ENCODE measurements at places on chromosomes 3 and 15. TPM values are rescaled to one million over a fixed set of nuclear protein-coding genes. Genes with fewer than 3 reads are reported as not detected.
A peak's percentile ranks its signal among the peaks of the same experiment; 100 is the strongest.

Gene TRPC1
- polyA plus RNA-seq = 8.9 TPM

Gene CFAP91
- 5.2 TPM for polyA plus RNA-seq

Gene STRIT1
- 0.97 TPM for polyA plus RNA-seq

Gene RTP4
- polyA plus RNA-seq = 15.8 TPM

Gene SLC22A13
- polyA plus RNA-seq = 0.34 TPM

Gene TADA3
- 50.0 TPM for polyA plus RNA-seq

Gene PLCD1
- polyA plus RNA-seq = 13.4 TPM

Gene GP9
- polyA plus RNA-seq = 0.18 TPM

Gene MORC1
- polyA plus RNA-seq = 0.01 TPM

Gene RASGRP1
- 2.9 TPM for polyA plus RNA-seq

Gene KIF15
- polyA plus RNA-seq = 7.6 TPM

Gene CYP8B1
- polyA plus RNA-seq = 0.75 TPM

Gene ZPLD1
- 0.22 TPM for polyA plus RNA-seq

Gene ZKSCAN7
- 8.4 TPM for polyA plus RNA-seq

Gene VIPR1
- polyA plus RNA-seq = 75.3 TPM

Gene HIGD2B
- polyA plus RNA-seq = not detected

DNA sequence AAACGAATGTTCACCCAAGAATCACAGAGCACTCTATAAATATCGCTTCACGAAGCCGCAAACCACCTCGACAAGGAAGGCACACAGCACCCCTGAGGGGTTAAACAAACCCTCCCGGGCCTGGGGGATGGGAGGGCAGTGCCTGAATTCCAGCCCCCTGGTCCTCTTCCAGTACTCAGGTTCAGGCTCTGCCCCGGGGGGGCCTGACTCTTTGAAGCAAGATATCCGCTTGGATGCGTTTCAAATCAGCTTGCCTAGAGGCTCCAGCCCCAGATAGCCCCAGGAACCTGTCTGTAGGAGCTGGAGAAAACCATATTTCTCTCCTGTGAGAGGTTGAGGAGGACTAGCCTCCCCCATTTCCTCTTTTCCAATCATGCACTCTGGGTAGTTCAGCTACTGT is 194.7 kb downstream of the WNT5A start:
- DNase-seq = no peak

GRCh38 chr3:179000144-179000543 is 71.5 kb downstream of the ZMAT3 start:
- DNase-seq = no peak

GRCh38 chr3:52188556-52188955 is 9.4 kb upstream of the ALAS1 start:
- no peak for DNase-seq

- no peak for DNase-seq
Measured at GRCh38 chr3:142278451-142278850, 53.1 kb upstream of the GK5 start.

- DNase-seq = no peak
Measured at GRCh38 chr15:22919171-22919570, 61.0 kb downstream of the CYFIP1 start.

- DNase-seq = no peak
Measured at GRCh38 chr3:8713901-8714759, 19.5 kb upstream of the CAV3 start.

GRCh38 chr3:6799264-6799915 is 61.5 kb upstream of the GRM7 start:
- peak; percentile 9 for DNase-seq

- DNase-seq = no peak
Measured at GRCh38 chr3:50591196-50591741, 20.3 kb downstream of the CISH start.

DNA sequence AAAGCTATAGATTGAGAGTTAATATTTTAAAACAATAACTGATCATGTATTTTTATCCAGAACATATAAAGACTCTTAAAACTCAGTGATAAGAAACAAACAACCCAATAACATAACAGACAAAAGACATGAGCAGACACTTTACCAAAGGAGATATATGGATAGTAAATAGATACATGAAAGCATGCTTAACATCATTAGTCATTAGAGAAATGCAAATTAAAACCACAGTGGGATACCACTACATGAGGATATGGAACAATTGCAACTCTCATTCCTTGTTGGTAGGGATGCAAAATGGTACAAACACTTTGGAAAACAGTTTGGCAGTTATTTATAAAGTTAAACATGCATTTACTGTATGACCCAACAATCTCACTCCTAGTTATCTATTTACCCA is 95.0 kb downstream of the IQCH start:
- DNase-seq = no peak

- no peak for DNase-seq
Measured at GRCh38 chr3:112303764-112304325, 9.8 kb upstream of the SLC9C1 start.

GRCh38 chr3:63456901-63457300 is 178.8 kb downstream of the SYNPR start:
- DNase-seq = peak; percentile 27

GRCh38 chr3:52237657-52238172 is 1.2 kb downstream of the TWF2 start:
- no peak for DNase-seq

- no peak for DNase-seq
Measured at GRCh38 chr3:107664614-107665013, 141.9 kb downstream of the BBX start.

GRCh38 chr15:74319596-74320351 is 47.7 kb downstream of the CYP11A1 start:
- DNase-seq = no peak

- DNase-seq = no peak
Measured at GRCh38 chr15:69597061-69597592, 144.5 kb downstream of the RPLP1 start.

GRCh38 chr3:108029466-108029865 is 61.4 kb downstream of the CD47 start:
- DNase-seq = no peak

GRCh38 chr15:45653702-45654424 is 19.0 kb downstream of the SQOR start:
- DNase-seq = no peak

GRCh38 chr3:23808525-23808924 is 2.8 kb downstream of the UBE2E1 start:
- no peak for DNase-seq

DNA sequence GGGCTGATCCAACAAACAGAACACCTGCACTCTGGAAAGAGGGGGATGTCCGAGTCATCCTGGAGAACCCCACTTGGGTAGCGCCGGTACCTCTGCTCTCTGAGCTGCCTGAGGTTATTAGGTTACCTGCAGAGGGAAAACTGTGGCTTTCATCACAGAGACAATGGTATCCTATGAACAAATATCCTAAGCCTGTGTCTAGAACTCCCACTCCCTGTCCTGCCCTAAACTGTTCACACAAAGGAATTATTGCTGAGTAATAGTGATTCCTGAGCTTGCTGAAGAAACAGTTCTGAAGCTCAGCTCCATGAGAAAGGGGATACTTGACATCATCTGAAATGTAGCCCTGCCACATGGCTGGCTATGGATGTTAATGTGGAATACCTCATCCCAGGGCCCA is 31.9 kb upstream of the WNT5A start:
- no peak for DNase-seq

DNA sequence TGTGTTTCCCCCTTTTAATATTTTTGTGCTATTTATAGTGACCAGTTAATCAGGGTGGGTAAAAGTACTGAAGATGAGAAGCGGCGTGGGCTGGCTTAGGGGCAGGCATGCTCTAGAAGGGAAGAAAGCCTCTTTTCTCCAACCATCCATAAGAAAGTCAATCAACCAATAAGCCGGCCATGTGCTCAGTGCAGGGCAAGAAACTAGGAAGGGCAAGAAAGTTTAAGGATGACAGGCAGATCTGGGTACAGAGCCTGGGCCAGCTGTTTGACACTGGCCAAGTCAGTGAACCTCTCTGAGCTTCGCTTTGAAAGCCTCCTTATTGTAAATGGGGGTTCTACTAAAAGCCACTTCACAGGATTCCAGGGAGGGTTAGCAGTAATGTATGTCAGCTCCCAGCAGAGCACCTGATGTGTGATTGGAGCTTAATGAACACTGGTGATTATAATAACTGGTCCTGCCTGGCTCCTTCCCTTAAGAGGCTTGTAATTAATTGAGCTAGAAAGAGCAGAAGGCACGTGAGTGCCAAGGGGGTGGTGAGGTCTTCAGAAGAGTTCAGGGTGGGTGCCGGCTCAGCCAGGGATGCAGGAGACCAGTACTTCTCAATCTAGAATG is 5.7 kb upstream of the CHRNA3 start:
- no peak for DNase-seq

DNA sequence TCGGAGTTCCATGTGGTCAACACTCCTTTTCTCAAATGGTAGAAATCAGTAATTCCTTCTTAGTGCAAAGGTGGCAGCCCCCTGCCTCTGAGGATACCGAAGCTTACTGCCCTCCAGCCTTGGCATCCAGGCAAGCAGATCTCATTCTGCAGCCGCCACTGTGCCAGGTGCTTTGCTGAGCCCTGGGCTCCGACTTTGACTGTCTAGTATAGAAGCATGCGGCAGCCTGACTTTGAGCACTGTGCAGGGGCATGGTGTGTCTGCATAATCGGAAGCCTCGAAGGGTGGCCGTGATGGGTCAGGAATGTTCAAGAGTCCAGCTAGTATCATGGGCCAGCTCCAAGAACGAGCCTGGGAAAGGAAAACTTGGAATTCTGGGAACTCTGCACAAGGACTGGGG is 39.7 kb downstream of the ABTB1 start:
- DNase-seq = no peak

GRCh38 chr15:38853608-38854007 is 289.0 kb upstream of the RASGRP1 start:
- no peak for DNase-seq

- no peak for DNase-seq
Measured at GRCh38 chr15:100690032-100690794, 87.8 kb downstream of the ASB7 start.

DNA sequence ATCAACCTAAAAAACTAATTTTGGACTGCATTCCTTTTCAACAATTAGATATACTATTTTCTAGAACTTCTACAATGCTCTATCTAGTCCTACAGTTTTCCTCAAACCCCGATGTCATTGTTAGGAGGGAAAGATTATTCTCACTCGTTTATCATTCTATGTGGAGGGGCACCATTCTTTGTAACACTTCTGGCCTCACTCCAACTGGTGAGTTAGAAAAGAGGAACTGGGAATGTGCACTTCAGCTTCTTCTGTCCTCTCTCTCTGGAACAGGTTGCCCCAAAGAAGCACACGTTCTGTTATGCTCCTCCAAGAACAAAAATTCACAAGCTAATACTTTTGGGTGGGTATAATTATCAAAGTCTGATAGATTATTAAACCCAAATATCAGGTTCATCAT is 137.9 kb downstream of the UACA start:
- no peak for DNase-seq

GRCh38 chr15:43150191-43150929 is 17.0 kb downstream of the TMEM62 start:
- DNase-seq = no peak

- no peak for DNase-seq
Measured at GRCh38 chr3:34109021-34109420, 310.6 kb downstream of the PDCD6IP start.

DNA sequence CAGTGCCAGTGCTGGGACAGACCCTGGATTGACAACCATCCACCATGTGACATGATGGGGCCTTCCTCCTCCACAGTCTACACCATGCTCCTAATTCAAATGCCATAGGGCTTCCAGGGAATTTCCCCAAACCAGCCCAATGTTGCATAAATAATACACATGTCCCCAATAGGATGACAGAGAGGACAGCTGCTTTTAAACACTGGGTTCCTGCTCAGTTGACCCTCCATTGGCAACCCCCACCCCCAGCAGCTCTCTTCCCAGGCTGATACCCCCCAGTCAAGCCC is 28.3 kb upstream of the ATP2B2 start:
- no peak for DNase-seq

- no peak for DNase-seq
Measured at GRCh38 chr15:69502470-69503045, 49.9 kb downstream of the RPLP1 start.

GRCh38 chr3:195692781-195693427 is 27.9 kb upstream of the MUC20 start:
- DNase-seq = peak; percentile 26

DNA sequence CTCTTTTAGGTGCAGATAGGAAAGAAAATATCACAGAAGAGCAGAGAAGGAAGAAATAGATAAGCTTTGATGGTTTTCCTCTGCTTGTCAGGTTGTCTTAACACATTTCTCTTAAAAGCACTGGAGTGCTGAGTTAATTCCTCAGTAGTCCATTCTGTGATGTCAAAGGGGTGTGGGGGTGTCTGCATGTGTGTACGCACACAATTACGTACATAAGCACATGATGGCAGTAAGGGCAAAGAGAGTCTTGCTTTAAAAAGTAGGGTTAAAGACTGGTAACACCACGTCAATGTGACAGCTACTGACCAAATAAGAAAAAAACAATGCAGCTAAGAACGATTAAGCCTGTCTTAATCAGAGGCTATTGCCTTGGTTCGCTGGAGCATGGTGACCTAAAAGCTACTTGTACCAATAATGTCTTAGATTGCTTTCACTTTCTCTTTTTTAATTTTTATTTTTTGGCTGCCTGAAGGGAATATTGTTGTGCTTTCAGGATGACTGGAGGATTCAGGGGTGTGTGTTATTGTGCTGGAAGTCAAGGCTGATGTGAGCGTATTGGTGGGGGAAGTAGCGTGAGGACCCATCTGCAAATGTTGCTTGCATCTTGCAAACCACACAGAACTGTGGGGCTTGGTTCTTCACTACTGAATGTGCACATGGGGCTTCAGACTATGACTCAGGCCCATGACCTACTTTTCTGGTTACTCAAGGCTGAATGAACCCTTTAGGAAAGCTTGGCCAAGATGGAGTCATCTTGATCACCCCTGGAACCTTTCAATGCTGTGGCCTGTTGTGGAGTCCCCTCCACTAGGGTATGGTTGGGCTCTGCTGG is 417.8 kb upstream of the TPM1 start:
- DNase-seq = no peak

DNA sequence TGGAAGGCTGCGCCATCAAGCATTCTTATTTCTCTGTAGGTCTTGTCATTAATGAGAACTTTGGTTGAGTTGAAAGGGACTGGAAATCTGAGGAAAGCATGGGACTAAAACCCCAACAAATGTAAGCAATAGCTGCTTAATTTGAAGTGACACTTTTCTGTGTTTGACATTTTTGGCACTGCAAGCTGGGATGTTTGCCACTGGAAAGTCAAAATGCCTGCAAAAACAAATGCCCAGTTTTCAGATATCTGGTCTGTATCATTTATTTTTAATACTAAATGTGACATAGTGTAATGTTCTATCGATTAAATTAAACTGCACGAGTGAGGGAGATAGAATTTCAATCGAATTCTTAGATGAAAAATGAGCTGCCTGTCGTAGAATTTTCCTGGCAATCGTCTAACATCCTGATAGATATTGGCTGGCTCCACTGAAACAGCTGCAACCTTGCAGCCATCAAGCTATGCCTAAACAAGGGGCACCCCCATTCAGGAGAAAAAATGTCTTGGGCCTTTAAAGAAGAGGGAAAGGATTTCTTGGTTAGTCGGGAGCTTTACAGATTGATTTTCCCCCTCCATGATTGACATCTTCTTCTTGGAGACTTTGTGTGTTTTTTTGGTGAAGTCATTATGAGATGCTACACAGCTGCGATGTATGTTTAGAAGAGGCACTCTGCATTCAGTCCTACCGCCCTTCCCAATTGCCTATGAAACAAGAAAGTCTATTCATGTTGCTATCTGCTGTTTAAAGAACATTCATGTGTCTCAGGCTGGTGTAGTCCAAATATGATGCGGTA is 316.7 kb upstream of the TBL1XR1 start:
- no peak for DNase-seq

- no peak for DNase-seq
Measured at GRCh38 chr3:44962621-44963393, 13.2 kb downstream of the ZDHHC3 start.

GRCh38 chr15:49464522-49464921 is 41.5 kb downstream of the FGF7 start:
- no peak for DNase-seq

Data from large intestine (tissue), 12 donors.